ENCODE measurements at places on chromosomes 12 and 14.

GRCh38 chr14:91062600-91062999 lies 2.2 kb upstream of the RPS6KA5 start:
- no peak for DNase-seq

GRCh38 chr12:93158065-93158843 lies 219.5 kb upstream of the NUDT4 start:
- no peak for DNase-seq

DNA sequence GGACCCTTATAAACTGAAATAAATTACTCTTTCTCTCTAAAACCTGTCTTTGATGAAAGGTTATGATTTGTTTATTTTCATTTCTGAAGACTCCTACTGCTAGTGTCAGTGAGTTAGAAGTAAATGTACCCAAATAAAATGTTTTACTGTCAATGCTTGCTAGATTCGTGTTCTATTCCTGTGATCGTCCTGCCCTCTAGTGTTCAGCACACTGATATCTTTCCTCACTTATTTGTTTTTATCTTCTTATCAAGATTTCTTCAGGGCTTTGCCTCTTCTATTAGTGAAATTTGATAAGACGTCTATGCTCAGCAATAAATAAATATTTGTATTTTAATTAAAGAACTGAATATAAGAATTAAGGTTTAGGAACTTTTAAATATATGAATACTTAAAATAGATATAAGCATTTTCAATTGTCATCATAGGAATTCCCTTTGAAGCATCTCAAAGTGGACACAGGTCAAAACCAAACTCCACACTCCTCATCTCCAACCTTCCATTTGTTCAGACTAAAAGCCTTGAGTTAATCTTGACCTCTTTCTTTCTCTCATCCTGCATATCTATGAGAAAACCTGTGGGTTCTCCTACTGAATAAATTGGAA lies 75.8 kb downstream of the C12orf50 start:
- peak; percentile 58 for DNase-seq

DNA sequence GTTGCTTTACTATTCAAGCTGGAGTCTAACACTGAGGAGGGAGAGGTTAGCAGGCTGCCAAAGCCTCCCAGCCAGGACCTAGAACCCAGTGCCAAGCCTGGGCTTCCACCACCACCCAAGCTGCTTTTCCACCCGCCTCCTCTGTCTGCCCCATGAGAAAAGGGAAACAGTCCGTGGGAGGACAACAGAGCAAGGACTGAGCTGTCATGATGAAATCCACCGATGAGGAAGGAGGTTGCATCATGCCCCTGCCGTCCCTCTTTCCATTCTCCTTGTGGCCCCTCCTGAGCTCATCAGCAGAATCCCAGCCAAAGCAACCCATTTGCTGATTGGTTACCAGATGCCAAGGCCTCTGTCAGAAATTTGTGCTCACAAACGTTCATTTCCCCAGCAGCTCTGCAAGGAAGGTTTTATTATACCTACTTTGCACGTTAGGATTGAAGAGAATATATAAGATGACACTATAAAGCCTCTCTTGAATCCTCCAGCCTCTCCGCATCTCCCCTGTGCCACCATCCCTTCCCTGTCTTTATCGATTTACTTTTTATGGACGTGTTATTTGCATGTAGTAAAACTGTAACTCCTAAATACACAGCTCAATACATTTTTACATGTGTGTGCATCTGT lies 6.3 kb upstream of the SERPINA1 start:
- no peak for DNase-seq

DNA sequence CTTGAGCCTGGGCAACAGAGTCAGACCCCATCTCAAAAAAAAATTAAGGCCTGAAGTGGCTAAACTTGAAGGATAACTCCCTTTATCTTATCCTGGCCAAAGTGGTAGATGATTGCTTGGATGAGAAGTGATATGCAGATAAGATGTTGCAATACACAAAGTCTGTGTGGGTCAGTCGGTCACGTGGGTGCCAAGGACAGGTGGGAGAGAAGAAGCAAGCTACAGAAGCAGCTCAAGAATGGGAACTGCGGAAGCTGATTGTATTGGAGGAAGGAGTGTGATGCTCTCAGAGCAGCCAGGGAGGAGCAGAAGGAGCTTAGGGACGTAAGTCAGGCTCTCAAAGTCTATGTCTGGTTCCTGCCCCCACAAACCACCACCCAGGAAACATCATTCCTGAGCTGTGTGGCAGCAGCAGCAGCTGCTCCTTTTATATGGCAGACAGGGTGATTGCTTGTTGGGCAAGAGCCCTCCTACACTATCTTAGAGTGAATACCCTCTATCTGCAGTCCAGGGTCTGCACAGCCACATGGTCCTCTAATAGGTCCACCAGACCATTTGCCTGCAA lies 54.5 kb downstream of the ATP2A2 start:
- DNase-seq: no peak

- peak; percentile 10 for DNase-seq
These were observed at the start of gene RNU6-7 for GRCh38 chr14:32201816-32202490. Gene RNU6-7 (plus strand): TSS chr14:32202045.

DNA sequence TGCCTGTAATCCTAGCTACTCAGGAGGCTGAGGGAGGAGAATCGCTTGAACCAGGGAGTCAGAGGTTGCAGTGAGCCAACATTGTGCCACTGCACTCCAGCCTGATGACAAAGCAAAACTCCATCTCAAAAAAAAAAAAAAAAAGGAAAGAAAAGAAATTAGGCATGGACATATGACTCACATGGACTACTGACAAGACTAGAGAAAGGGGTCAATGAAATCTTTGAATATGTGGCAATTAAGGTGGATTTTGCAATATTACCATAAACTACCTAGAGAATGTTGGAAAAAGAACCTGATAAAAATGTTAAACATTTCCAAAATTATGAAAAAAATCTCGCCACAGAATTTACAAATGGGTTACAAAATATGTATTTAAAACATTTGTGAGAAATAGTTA lies 873.6 kb downstream of the C12orf50 start:
- DNase-seq: no peak

- DNase-seq: no peak
These were observed 11.5 kb upstream of the KRT5 start for GRCh38 chr12:52531566-52532300.

- DNase-seq: no peak
These were observed 6.6 kb downstream of the TPCN1 start for GRCh38 chr12:113227686-113228391.

GRCh38 chr14:68981539-68981976 lies 2.5 kb upstream of the ACTN1 start:
- no peak for DNase-seq

- no peak for DNase-seq
These were observed 263.0 kb upstream of the E2F7 start for GRCh38 chr12:77328326-77328725.

DNA sequence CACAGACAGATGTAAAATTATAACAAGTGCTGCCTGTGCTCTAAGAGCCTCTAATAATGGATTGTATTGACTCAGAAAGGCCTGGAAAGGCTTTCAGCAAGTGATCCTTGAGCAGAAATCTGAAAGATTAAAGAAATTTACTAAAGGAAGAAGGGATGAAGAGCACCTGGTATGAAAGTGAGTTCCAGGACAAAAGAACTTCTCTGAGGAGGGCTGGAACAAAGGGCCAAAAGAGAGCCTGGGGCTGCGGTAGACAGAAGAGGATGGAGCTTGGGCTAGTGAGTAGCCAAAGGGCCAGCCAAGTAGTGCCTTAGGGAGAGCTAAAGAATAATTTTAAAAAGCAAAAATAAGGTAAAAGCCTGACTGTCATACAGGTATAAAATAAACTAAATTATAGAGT lies 44.0 kb downstream of the BCAT1 start:
- DNase-seq: no peak

DNA sequence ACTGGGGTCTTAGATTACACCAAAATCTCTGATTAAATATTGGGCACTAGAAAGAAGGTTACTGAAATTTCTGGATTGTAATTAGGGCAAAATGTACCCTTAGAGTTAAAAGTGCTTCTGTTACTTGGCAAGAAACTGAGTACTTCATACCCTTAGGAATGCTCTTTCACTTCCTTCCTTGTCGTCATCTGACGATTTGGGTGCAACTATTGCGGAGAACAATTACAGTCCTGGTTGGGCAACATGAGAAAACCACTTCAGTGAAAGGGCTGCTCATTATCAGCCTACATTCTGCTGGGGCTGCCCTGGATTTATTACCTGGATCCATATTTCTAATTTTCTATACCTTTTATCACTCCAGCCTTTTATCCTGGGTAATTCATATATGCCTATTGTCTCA lies 348.5 kb upstream of the MDGA2 start:
- no peak for DNase-seq

DNA sequence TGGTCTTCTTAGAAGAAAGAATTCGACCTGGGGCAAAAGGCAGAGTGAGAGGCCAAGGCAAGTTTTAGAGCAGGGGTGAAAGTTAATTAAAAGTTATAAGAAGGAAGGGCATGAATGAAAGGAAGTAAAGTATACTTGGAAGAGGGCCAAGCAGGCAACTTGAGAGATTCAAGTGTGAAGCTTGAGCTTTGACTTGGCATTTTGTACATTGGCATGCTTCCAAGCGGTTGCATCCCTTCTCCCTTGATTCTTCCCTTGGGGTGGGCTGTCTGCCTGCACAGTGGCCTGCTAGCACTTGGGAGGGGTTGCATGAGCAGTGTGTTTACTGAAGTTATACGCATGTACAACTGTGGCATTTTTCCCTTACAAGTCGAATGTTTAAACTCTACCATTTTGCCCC lies 74.8 kb upstream of the MGAT4C start:
- peak; percentile 4 for DNase-seq

GRCh38 chr12:55965941-55966407 lies at the start of gene PMEL:
Gene PMEL (minus strand): TSS chr12:55966042. CDS start chr12:55966011, 31 bp downstream.
- peak; percentile 94 for DNase-seq

- no peak for DNase-seq
These were observed 23.4 kb downstream of the JKAMP start for GRCh38 chr14:59507752-59508103.

DNA sequence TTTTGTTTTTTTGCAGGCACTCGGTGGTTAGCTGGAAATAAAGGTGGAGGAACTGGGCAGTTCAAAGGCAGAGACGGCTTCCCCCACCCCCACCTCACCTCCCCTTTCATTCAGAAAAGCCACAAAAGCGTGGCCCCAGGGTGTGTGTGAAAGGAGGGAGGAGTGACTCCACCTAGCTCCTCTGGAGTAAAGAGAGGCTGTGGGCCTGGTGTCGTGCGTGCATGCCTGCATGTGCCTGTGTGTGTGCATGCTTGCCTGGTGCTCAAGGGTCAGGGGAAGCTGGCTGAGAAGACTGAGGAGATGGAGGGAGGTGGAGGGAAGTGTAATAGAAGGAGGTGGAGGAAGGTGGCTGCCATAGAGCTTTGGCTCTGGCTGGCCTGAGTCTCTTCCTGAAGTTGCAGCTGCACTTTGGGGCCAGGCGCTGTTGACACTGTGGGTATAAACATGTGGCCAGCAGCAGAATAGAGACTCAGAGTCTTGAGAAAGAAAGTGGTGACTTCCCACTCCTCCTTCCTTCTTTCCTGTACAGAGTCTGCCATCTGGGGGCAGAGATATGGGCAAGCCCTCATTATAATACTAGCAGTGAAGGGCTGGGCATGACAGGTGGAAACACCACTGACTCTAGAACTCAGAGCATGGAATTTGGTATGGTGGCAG lies 36.9 kb upstream of the SINHCAF start:
- DNase-seq: no peak

DNA sequence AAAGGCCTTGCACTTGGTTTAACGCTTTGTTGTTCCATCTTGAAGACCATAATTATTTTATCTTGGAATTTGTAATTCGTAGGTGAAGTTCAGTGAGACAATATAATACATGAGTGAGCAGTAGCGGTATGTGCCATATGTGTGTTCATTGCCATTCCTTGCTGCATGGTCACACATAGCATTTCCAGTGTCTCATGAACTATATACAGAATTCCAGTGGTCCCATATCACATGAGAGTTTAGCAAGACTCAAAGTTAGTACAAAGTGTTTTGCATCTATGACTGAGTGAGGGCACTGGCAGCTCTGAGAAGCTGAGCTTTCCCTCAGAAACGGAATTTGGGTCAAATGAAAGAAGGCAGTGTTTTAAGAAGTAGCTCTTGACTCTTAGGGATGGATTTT lies 359.8 kb downstream of the FOXG1 start:
- DNase-seq: no peak

- no peak for DNase-seq
These were observed 5.1 kb upstream of the SPATA7 start for GRCh38 chr14:88380405-88380804.

DNA sequence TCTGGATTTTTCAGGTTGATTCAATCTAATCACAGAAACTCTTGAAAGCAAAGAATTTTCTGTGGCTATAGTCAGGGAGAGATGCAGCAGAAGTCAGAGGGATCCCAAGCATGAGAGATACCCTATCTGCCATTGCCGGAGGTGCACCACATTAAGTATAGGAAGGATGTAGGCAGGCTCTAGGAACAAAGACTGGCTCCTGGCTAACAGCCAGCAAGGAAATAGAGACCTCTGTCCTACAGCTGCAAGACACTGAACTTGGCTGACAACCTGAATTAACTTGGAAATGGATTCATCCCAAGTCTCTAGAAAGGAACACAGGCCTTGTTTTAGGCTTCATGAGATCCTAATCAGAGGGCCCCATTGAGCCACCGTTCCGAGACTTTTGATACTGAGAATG lies 364.9 kb upstream of the FLRT2 start:
- DNase-seq: no peak

GRCh38 chr12:28893365-28893764 lies 255.7 kb upstream of the FAR2 start:
- DNase-seq: no peak

GRCh38 chr12:46452061-46452615 lies 79.6 kb upstream of the SLC38A2 start:
- DNase-seq: no peak

DNA sequence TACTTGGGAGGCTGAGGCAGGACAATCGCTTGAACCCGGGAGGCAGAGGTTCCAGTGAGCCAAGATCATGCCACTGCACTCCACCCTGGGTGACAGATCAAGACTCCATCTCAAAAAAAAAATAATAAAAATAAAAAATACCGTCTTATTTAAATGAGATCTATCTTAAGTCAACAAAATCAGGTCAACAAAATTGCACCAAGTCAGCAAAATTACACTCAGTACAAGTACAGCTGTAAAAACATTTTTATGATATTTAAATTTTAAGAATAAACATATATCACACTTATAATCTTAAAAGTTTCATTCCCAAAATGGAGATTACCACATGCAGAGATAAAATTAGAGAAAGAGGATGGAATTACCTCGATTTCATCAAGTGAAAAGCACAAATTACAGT lies 33.2 kb downstream of the HECTD1 start:
- no peak for DNase-seq

GRCh38 chr12:91065396-91065795 lies 7.6 kb upstream of the KERA start:
- no peak for DNase-seq

DNA sequence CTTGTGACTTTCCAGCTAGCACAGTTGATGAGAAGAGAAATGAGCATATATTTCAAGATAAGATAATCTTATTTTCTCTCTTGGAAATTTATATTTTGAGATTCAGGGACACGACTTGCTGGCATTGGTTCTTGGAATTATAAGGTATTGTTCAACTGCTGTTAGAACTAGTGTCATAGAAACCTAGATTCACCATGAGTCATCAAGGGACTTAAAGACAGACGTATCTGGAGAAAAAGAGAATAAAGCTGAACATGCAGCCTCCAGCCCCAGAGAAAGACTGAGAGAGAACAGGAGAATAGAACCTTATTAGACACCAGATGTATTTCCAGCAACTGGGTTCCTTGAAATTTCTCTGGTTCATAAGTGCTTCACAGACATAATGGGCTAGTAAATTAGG lies 194.4 kb upstream of the PPFIA2 start:
- DNase-seq: no peak

- DNase-seq: no peak
These were observed 1.3 kb upstream of the CLBA1 start for GRCh38 chr14:104984056-104984894.

All from foreskin melanocyte (primary cell).